Activated CD4-positive, alpha-beta memory T cell treated with anti-CD3 and anti-CD28 coated beads for 36 hours (primary cell): ENCODE measurements at places on chromosomes 7 and 10. TPM values are rescaled to one million over a fixed set of nuclear protein-coding genes. Genes with fewer than 3 reads are reported as not detected.

DNA sequence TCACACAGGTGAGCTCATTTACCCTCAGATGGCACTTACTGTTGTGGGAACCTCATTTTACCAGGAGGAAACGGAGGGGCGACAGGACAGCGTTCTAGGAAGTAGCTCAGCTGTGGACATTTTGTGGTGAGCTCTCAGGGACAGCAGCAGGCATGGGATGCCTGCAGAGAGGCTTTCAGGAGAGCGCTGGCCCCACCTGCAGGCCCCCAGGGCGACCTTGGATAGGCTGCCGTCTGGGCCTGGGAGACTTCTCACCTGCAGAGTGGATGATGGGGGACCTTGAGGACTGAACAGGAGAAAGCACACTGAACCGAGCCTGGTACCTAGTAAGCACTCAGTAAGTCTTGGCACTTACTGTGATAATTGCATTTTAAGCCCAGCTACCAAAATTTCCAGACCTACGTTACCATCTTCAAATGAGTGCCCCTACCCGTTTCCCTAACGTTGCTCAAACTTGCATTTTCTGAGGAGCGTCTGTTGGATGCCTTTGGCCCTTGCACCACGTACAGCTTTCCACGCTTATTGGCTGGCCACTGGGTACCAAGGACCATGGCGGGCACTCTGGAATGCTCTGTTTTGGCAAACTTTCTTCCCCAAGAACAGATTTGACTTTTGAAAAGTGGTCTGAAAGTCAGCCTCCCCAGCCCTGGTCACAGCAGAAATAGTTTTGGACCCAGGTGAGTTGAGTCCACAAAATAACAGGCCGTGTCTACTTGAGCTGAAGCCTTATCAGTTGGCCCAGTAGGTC, 223.4 kb downstream of the EBF3 start:
- H3K27ac ChIP-seq = no peak overlapping the region
- H3K27me3 ChIP-seq = no peaks in the 10 kb centered on the region
- DNase-seq = no peak
- no peaks in the 10 kb centered on the region for H3K4me1 ChIP-seq
- no peak overlapping the region for H3K4me3 ChIP-seq

The STAG3 gene
- 20.9 TPM for total RNA-seq

GRCh38 chr7:68800316-68800715, 798.0 kb upstream of the AUTS2 start:
- no peak overlapping the region for H3K27ac ChIP-seq
- DNase-seq = no peak
- H3K27me3 ChIP-seq = no peaks in the 10 kb centered on the region
- H3K36me3 ChIP-seq = no peaks in the 10 kb centered on the region
- H3K4me1 ChIP-seq = no peaks in the 10 kb centered on the region

The NEURL1 gene
- total RNA-seq = 1.8 TPM

DNA sequence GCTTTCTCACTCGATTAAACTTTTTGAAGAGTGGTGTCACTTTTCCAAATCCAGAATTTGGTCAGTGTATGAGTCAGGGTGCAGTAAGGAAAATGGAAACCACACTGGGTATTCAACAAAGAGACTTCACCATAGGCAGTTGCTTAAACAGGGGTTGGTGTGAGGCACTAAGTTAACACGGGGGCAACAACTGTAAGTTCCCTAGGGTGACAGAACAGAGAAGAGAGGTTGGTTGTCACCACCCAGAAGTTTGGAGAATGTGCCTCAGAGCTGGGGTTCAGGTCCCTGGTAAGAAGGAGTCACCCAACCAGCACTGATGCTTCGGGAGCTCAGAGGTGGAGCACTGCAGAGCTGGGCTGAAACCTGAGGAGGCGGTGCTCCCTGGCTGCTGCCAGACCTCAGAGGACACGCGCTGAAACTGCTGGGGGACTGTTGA, 170.4 kb downstream of the ARID5B start:
- peak; percentile 61 for DNase-seq
- peak overlapping the region; percentile 83 for H3K27ac ChIP-seq
- peaks cover 84% of the 10 kb centered on the region for H3K4me1 ChIP-seq
- H3K4me3 ChIP-seq = peak overlapping the region; percentile 17
- peaks cover 89% of the 10 kb centered on the region for H3K36me3 ChIP-seq
- H3K27me3 ChIP-seq = no peaks in the 10 kb centered on the region

The SPDYE2B gene
- total RNA-seq = not detected

GRCh38 chr7:4233621-4234497, 448.2 kb upstream of the FOXK1 start:
- H3K4me3 ChIP-seq = no peak overlapping the region
- H3K27ac ChIP-seq = no peak overlapping the region
- no peaks in the 10 kb centered on the region for H3K27me3 ChIP-seq
- no peaks in the 10 kb centered on the region for H3K36me3 ChIP-seq
- no peaks in the 10 kb centered on the region for H3K4me1 ChIP-seq
- DNase-seq = no peak

- DNase-seq = no peak
- H3K27me3 ChIP-seq = peaks cover 15% of the 10 kb centered on the region
- H3K27ac ChIP-seq = no peak overlapping the region
- H3K36me3 ChIP-seq = peaks cover 1% of the 10 kb centered on the region
Measured at GRCh38 chr7:128893251-128894100, 17.0 kb downstream of the KCP start.

- no peak overlapping the region for H3K27ac ChIP-seq
- no peak overlapping the region for H3K4me3 ChIP-seq
- no peaks in the 10 kb centered on the region for H3K27me3 ChIP-seq
- H3K36me3 ChIP-seq = no peaks in the 10 kb centered on the region
- H3K4me1 ChIP-seq = no peaks in the 10 kb centered on the region
- no peak for DNase-seq
Measured at GRCh38 chr7:85733169-85733915, 546.5 kb upstream of the SEMA3D start.

GRCh38 chr7:24825381-24825794, 68.1 kb upstream of the GSDME start:
- no peak for DNase-seq
- no peaks in the 10 kb centered on the region for H3K27me3 ChIP-seq
- H3K4me3 ChIP-seq = no peak overlapping the region

DNA sequence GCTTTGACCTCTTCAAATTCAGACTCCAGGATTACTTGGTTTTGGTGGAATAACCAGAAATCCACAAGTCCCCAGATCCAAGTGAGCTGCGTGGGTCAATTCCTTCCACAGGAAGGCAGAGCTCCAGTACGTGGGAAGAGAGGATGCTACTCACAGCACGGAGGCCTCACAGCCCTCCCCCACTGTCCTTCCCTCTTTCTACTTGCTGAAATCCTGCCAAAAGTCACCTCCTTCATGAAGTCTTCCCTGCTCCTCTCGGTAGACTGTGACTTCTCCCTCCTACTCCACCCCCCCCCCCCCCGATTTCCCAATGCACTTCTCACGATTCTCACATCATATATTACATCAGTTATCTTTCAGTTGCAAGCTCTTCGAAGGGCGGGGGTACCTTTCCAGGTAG, 12.3 kb downstream of the CAMK2G start:
- no peaks in the 10 kb centered on the region for H3K27me3 ChIP-seq
- H3K4me3 ChIP-seq = no peak overlapping the region
- H3K27ac ChIP-seq = no peak overlapping the region
- H3K4me1 ChIP-seq = peaks cover 85% of the 10 kb centered on the region

The H2BK1 gene
- not detected for total RNA-seq

DNA sequence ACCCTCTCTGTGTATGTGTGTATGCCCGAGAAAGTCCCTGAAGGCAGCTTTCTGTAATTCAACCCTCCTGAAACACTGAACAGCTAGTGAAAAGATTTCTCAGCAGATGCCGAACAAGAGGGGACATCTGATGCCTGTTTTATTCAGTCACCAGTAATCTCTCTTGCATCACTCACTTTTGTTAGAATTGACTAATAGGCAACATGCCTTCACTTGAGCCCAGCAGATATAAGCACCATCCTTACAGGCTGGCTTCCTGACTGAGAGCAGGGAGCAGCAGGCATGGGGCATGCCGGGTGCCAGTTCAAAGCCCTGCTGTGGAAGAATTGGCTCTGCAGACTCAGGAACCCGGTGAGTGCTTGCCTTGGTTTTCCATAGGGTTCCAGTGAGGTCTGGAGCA, at the start of gene ABCA13:
ABCA13 (plus strand) TSS at position 257 of the 400 bp plus-strand sequence; CDS start at position 283, 26 bp downstream.
- H3K36me3 ChIP-seq = no peaks in the 10 kb centered on the region
- H3K27ac ChIP-seq = no peak within 1 kb of the TSS
- H3K4me1 ChIP-seq = no peaks in the 10 kb centered on the region
- peaks cover 5% of the 10 kb centered on the region for H3K27me3 ChIP-seq

- H3K4me3 ChIP-seq = no peak overlapping the region
- peaks cover 15% of the 10 kb centered on the region for H3K4me1 ChIP-seq
- no peaks in the 10 kb centered on the region for H3K27me3 ChIP-seq
- H3K36me3 ChIP-seq = no peaks in the 10 kb centered on the region
Measured at GRCh38 chr7:138610671-138611170, 90.4 kb downstream of the SVOPL start.

- DNase-seq = no peak
- peaks cover 15% of the 10 kb centered on the region for H3K4me1 ChIP-seq
- no peaks in the 10 kb centered on the region for H3K27me3 ChIP-seq
- H3K36me3 ChIP-seq = peaks cover 9% of the 10 kb centered on the region
- H3K4me3 ChIP-seq = no peak overlapping the region
- no peak overlapping the region for H3K27ac ChIP-seq
Measured at GRCh38 chr10:7513936-7514335, 103.1 kb upstream of the SFMBT2 start.

The POLR1F gene
- total RNA-seq = 20.0 TPM

DNA sequence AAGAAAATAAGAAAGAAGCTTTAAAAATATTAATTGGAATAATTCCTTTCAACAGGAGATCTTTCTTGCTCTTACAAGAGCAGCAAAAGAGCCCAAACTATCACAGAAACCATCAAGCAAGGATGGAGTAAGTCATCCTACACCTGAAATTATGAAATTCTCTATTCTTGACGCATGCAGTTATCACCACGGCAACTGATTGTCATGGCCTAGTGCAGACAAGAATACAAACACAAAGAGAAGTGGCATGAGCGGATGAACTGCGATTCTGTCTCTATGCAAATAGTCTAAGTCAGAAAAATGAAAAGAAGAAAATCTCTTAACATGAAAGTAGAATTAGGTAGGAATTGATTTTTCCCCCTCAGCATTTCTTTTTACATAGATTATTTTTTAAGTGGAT, 54.8 kb upstream of the SLC35B4 start:
- peaks cover 23% of the 10 kb centered on the region for H3K27me3 ChIP-seq
- no peaks in the 10 kb centered on the region for H3K4me1 ChIP-seq
- no peak overlapping the region for H3K4me3 ChIP-seq
- no peaks in the 10 kb centered on the region for H3K36me3 ChIP-seq
- DNase-seq = no peak
- no peak overlapping the region for H3K27ac ChIP-seq

- no peaks in the 10 kb centered on the region for H3K4me1 ChIP-seq
- no peaks in the 10 kb centered on the region for H3K36me3 ChIP-seq
- DNase-seq = no peak
- no peak overlapping the region for H3K27ac ChIP-seq
- H3K4me3 ChIP-seq = no peak overlapping the region
Measured at GRCh38 chr10:109173937-109174336, 749.4 kb downstream of the XPNPEP1 start.

The MSMB gene
- total RNA-seq = not detected

The ATOH7 gene
- total RNA-seq = not detected

The TAS2R41 gene
- total RNA-seq = not detected

- no peak overlapping the region for H3K4me3 ChIP-seq
- H3K4me1 ChIP-seq = no peaks in the 10 kb centered on the region
- no peak overlapping the region for H3K27ac ChIP-seq
- H3K36me3 ChIP-seq = no peaks in the 10 kb centered on the region
- no peak for DNase-seq
Measured at GRCh38 chr7:78433421-78433820, 634.8 kb downstream of the PHTF2 start.

- no peaks in the 10 kb centered on the region for H3K36me3 ChIP-seq
- no peak for DNase-seq
- no peak overlapping the region for H3K4me3 ChIP-seq
- H3K4me1 ChIP-seq = no peaks in the 10 kb centered on the region
Measured at GRCh38 chr10:76973091-76974016, 664.3 kb downstream of the KCNMA1 start.

The CYP3A7 gene
- total RNA-seq = not detected

DNA sequence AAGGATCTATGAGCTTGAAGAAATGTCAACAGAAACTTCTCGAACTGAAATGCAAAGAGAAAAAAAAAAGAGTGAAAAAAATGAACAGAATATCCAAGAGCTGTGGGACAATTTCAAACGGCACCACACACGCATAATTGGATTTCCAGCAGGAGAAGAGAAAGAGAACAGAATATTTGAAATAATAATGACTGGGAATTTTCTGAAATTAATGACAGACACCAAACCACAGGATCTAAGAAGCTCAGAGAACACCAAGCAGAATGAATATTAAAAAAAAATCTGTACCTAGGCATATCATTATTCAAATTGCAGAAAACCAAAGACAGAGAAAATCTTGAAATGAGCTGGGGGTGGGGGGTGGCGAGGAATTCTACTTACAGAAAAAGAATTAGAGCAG, 27.2 kb downstream of the DPYSL4 start:
- peaks cover 38% of the 10 kb centered on the region for H3K36me3 ChIP-seq
- H3K27me3 ChIP-seq = no peaks in the 10 kb centered on the region
- no peak overlapping the region for H3K27ac ChIP-seq

The PPP1R17 gene
- total RNA-seq = not detected

GRCh38 chr7:106285855-106286492, 1.2 kb upstream of the NAMPT start:
- peak overlapping the region; percentile 99 for H3K27ac ChIP-seq
- peak overlapping the region; percentile 92 for H3K4me3 ChIP-seq
- H3K4me1 ChIP-seq = peaks cover 45% of the 10 kb centered on the region
- H3K36me3 ChIP-seq = peaks cover 31% of the 10 kb centered on the region
- peaks cover 2% of the 10 kb centered on the region for H3K27me3 ChIP-seq

DNA sequence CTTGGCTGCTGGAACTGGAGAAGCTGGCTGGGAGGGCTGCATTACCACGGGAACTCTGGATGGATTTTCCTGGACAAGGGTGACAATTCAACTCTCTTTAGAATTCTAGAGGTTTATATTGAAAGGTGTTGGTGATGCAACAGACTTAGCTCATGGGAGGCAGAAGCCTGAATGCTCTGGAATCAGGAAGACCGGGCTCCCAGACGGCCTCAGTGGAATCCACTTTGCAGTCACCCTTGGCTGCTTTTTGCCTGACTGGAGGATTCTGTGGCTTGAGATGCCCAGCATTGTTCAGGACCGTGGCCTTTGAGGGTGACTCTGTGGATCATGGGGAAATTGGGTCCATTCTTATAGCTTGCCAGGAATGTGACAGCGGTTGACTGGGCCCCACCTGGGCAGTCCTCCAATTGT, 32.3 kb downstream of the PYROXD2 start:
- H3K4me1 ChIP-seq = no peaks in the 10 kb centered on the region
- DNase-seq = no peak
- H3K4me3 ChIP-seq = no peak overlapping the region
- H3K36me3 ChIP-seq = peaks cover 1% of the 10 kb centered on the region

DNA sequence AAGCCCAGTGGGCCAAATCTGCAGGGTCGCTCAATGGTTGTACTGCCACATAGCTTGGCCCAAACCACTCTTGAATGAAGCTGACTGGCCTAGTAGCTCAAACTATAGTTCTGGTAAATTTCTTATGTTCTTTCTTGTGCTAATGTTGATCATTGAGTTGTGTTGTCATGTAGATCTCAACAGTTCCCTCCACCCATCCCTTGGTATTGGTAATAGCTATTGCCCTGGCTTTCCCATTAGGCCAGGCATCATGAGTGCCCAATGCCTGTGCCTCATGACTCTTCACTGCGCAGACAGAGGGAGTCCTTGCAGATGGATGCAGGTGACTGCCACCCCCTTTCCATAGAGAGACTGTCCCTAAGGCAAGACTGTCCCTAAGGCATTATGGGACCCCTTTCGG, 988.4 kb downstream of the KCNMA1 start:
- no peak overlapping the region for H3K4me3 ChIP-seq
- no peak for DNase-seq
- no peaks in the 10 kb centered on the region for H3K27me3 ChIP-seq
- H3K36me3 ChIP-seq = no peaks in the 10 kb centered on the region
- H3K4me1 ChIP-seq = no peaks in the 10 kb centered on the region

GRCh38 chr10:43176271-43176670, 38.0 kb downstream of the CSGALNACT2 start:
- no peaks in the 10 kb centered on the region for H3K27me3 ChIP-seq
- H3K4me1 ChIP-seq = peaks cover 13% of the 10 kb centered on the region
- no peak overlapping the region for H3K27ac ChIP-seq

The POMZP3 gene
- 29.8 TPM for total RNA-seq

The GTPBP4 gene
- 107 TPM for total RNA-seq
